ENCODE measurements at places on chromosomes 6 and 20. TPM values are rescaled to one million over a fixed set of nuclear protein-coding genes. Genes with fewer than 3 reads are reported as not detected.

GRCh38 chr6:33768644-33769120, 20.2 kb downstream of the LEMD2 start:
- H3K4me1 ChIP-seq: peaks cover 48% of the 10 kb centered on the region
- peaks cover 15% of the 10 kb centered on the region for H3K36me3 ChIP-seq
- peak overlapping the region; percentile 31 for H3K27ac ChIP-seq
- H3K27me3 ChIP-seq: no peaks in the 10 kb centered on the region

DNA sequence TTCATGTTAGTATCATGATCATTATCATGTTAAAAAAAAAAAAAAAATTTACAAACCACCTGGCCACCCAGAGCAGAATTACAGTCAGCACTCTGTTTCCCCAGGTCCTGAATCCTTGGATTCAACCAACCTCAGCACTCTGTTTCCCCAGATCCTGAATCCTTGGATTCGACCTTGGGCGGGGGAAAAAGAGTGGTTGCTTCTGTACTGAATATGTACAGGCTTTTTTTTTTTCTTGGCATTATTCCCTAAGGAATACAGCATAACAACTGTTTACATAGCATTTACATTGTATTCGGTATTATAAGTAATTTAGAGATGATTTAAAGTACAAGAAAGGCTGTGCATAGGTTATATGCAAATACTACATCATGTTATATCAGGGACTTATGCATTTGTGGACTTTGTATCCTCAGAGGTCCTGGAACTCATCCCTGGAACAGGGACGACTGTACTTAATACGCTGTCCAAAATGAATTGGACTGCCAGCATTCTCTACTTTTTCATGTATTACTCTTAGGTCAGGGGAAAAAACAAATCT, 31.2 kb downstream of the GCNT2 start:
- H3K27ac ChIP-seq: no peak overlapping the region
- 0 out of 2 replicates have a peak, but pooled peaks cover 3% of the 10 kb centered on the region for H3K4me1 ChIP-seq
- no peak for DNase-seq

GRCh38 chr20:53967527-53967926, 102.9 kb downstream of the BCAS1 start:
- H3K4me1 ChIP-seq: no peaks in the 10 kb centered on the region
- no peak overlapping the region for H3K4me3 ChIP-seq
- no peak overlapping the region for H3K27ac ChIP-seq
- no peaks in the 10 kb centered on the region for H3K36me3 ChIP-seq
- DNase-seq: no peak

DNA sequence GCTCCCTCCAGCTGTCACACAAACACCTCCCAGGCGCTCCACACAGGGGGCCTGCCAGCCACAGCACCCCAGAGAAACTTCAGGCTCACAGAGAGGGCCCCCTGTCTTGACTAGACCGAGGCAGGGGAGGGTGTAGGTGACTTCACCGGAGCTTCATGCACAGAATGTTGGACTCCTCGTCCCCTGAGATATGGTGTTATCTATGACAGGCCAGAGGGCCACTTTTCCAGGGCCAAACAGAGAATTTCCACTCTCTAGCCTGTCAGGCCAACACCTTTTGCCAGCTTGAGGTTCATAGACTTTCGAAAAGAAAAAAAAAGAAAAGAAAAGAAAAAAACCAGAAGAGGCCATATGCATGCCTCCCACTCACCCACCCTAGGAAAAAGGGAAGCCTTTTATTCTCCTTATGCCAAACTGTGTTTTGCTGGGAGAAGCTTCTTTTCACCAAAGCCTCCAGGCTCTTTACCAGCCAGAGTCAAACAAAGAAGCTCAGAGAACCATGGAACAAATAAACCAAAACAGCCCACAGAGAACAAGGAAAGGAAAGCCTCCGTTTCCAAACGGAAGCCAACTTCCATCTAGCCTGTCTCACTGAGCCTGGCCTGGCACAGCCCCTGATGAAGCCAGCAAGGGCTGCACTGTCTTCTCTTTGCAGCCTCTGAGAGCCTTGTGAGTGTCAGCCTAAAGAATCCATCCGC, 313.2 kb upstream of the JARID2 start:
- no peak overlapping the region for H3K4me3 ChIP-seq
- no peak for DNase-seq
- no peaks in the 10 kb centered on the region for H3K4me1 ChIP-seq
- no peak overlapping the region for H3K27ac ChIP-seq
- H3K36me3 ChIP-seq: no peaks in the 10 kb centered on the region

Gene GPR6
- total RNA-seq: not detected

Gene GNAS-AS1
- 0.83 TPM for total RNA-seq

- H3K27me3 ChIP-seq: no peaks in the 10 kb centered on the region
- no peak for DNase-seq
- no peak overlapping the region for H3K27ac ChIP-seq
- H3K4me3 ChIP-seq: no peak overlapping the region
These were observed 9.2 kb upstream of the ZBTB9 start for GRCh38 chr6:33445119-33445603.

GRCh38 chr6:11120271-11121005, 8.9 kb upstream of the ERVFRD-1 start:
- H3K27me3 ChIP-seq: no peaks in the 10 kb centered on the region
- no peak overlapping the region for H3K27ac ChIP-seq
- H3K4me3 ChIP-seq: no peak overlapping the region
- H3K4me1 ChIP-seq: peaks cover 2% of the 10 kb centered on the region
- peak; percentile 72 for DNase-seq
